ENCODE measurements at places on chromosomes 3 and 15.

- no peak for DNase-seq
Observed at GRCh38 chr15:60540002-60540651, 61.2 kb upstream of the ICE2 start.

DNA sequence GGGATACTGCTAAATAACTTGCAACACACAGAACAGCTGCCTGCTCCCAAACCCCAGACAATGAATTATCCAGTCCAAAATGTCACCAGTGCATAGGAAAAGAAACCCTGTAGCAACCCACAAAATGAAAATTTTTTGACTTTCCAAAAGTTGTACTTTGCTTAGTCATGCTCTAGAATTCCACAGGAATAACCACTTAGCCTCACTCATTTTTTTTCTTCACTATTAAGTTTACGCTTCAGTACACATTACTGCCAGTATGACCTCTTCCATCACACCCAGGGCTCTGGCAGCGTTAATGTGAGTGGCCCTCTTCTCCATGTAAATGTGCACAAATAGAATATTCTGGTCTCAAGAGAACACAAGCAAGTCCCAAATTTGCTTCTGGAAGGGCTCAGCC, 259.8 kb downstream of the MAGI1 start:
- no peak for DNase-seq

DNA sequence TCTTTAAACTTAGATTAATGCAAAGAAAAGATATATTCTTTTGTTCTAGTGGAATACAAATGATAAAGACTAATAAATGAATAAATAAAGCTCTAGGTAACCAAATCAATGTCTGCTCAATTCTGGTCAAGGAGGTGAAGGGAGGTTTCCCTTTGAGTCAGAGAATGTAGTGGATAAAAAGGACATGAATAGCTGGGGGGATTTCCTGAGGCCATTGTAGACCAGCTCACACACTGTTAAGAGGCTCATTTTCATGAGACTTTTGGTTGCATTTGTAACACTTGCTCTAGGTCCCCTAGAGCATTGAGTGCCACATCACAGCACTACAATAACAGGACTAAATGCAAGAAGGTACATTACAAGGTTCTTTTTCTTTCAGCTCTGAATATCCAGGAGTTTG, 170.7 kb downstream of the TIGIT start:
- no peak for DNase-seq

DNA sequence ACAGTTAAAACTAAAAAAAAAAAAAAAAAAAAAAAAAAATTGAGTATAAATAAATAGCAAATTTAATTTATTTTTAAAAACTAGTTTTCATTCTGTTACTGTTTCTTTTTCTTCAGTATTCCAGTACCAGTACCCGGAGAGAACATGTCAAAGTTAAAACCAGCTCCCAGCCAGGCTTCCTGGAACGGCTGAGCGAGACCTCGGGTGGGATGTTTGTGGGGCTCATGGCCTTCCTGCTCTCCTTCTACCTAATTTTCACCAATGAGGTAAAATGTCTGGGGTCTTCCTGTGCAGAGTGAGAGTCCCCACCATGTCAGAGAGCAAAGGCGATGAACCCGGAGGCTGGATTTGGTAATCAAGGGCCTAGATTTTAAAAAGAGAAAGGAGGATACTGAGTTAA, 4.4 kb downstream of the TMEM43 start:
- DNase-seq: no peak

- DNase-seq: no peak
Observed at GRCh38 chr3:55626279-55626665, 139.2 kb upstream of the WNT5A start.

- DNase-seq: no peak
Observed at GRCh38 chr3:111194048-111194447, 122.4 kb downstream of the NECTIN3 start.

DNA sequence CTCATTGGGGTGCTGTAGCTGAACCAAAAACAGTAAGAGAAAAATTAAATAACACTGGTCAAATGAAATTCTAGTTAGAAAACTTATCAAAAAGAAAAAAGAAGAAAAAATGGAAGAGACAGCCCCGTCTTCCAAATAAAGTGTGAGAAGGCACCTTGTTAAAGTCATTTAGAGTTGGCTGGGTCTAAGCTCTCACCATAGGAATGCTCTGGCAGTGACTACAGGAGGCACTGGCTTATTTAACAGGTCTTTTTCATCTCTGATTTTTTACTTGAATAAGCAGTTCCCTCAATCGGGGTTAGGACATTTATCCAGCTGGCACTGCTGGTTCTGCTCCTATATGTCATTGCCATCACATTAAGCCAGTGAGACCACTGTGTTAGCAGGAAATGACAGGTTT, 1.6 kb upstream of the ABI3BP start:
- DNase-seq: no peak

DNA sequence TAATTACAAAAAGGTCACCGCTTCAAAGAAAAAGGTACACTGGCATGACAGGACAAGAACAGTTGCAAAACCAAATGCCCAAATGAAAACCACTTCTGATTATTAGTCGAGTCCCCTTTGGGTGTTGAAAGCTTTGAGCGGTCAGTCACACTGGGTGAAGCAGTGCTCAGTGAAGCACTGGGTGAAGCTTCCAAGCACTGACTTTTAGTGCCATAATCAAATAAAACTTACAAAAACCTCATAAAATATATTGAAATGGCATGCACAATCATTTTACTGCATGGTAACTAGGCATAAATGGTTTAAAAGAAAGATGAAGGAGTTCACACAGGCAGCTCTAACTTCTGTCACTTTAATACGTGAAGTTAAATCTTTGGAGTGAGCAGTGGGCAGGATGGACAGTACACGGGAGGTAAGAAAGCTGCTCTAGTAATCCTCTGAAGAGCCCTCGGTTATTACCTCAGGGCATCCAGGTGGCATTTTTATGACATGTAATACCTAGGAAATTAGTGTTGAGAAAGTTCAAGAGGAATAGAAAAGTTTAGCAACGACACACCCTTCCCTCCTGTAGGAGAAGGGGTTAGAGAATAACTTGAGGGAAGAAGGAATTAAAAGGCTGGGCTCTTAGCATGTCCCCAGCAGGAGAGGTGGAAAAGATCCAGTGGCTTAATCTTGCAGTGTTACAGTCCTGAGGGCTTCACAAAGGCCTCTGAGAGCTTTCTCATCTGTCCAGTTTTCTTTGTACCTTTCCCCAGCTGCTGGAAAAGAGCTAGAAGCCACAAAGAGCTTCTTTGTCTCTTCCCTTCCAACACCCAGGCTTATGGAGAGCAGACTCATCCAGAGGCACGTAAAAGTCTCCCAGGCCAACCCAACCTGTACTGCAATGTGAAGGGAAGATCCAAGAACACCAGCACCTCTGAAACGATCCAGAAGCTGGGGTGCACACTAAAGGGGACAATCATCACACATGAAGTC, 64.9 kb upstream of the MYO5C start:
- no peak for DNase-seq

DNA sequence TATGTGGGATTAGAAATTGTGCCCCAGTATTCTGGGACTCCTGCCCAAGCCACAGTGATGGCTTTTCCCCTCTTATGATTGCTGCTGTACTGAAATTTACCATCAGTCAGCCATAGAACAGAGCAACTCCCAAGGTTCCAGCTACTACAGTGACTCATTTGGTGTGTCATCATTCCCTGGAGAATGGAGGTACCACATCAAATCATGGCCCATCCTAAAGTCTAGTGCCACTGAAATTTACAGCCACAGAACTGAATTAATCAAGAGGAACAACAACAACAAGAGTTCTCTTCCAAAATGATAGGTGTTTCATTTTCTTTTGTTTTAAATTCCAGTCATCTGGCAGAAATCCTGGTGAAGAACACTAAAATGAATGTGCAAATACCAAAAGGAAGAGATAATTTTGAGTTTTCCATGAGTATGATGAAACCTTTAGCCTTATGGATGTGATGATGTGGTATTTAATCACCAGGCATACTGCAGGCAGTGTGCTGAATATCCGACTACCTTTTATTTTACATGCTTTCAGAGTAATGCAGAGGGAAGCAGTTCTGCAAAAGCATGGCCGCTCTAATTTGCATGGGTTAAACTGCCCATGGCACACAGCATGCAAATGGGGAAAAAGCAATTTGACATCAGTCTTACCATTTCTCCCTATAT, 75.6 kb upstream of the SLC2A2 start:
- DNase-seq: peak; percentile 39

- no peak for DNase-seq
Observed at GRCh38 chr3:50246517-50246954, 10.5 kb downstream of the GNAI2 start.

DNA sequence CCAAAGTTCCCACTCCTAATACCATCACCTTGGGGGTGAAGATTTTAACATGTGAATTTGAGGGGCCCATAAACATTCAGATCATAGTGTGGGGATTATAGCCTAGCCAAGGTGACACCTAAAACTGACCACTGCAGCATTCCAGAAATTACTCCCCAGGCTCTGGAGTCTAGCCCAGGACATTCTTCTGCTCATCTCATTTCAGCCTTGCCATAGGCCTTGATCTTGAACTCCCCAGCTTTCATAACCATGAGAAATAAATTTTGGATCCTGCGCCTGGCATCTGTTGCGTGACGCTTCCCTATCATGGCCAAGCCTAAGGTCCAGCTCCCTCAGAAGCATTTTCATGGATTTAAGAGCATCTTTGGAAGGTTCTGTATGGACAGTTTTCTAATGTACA, 502.9 kb upstream of the THBS1 start:
- DNase-seq: no peak

- peak; percentile 89 for DNase-seq
Observed at GRCh38 chr3:10459954-10460754, 45.2 kb downstream of the ATP2B2 start.

GRCh38 chr15:29596266-29596665, 226.0 kb downstream of the TJP1 start:
- peak; percentile 19 for DNase-seq

GRCh38 chr3:119649761-119650160, 10.6 kb downstream of the POPDC2 start:
- DNase-seq: no peak

DNA sequence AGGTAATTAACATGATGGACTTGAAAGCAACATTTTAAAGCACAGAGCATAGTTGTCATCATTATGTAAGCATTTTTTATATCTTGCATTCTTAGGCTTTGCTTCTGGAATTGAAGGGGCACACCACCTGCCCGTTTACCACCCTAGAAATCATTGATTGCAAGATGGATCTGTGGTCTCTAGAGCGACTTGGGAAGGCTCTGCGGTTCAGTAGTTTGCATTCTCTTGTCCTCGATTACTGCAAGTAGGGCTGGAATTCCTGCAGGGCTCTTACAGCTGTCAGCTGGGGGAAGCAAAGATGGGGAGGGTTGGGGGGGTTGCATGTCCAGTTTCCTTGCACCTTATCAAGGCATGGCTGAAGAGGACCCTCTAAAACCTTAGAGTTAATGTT, 56.7 kb upstream of the RNF7 start:
- no peak for DNase-seq

GRCh38 chr15:66832664-66833063, 130.6 kb downstream of the SMAD6 start:
- no peak for DNase-seq

- no peak for DNase-seq
Observed at GRCh38 chr3:5891711-5892110, 704.2 kb downstream of the EDEM1 start.

DNA sequence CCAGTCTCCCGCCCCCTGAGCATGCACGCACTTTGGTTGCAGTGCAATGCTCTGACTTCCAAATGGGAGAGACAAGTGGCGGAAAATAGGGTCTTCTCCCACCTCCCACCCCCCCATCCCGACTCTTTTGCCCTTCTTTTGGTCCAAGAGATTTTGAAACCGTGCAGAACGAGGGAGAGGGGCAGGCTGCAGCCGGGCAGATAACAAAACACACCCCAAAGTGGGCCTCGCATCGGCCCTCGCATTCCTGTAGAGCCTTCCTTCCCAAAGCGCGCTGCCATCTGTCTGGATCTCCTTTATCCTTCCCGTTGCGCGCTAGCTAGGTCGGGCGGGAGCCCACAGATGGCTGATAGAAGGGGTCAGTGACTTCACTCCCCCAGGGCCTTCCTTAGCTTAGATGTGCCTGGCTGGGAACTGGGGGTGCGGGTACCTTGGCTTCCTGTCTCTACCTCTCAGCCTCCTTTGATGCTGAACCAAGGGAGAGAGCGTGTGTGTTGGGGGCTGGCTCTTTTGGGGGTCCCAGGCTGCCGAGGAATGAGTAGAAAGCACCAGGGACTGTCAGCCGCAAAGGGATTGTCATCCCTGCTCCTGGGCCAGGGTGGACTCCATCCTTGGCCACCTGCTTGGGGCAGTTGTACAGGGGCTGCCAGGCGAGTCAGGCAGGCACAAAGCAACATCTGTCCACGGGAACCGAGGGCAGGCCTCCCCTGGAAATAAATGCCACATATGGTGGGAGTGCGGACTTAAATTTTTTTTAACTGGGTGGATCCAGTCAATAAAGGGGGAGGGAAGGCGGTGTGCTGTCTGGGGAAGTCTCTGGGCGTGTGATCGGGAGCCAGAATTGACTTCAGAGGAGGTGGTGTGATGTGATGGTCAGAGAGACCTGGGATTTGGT, 1.8 kb downstream of the SMAD3 start:
- no peak for DNase-seq

- DNase-seq: no peak
Observed at GRCh38 chr15:101091080-101092017, 160.5 kb downstream of the CHSY1 start.

GRCh38 chr3:20072422-20072821, 32.2 kb downstream of the KAT2B start:
- no peak for DNase-seq

DNA sequence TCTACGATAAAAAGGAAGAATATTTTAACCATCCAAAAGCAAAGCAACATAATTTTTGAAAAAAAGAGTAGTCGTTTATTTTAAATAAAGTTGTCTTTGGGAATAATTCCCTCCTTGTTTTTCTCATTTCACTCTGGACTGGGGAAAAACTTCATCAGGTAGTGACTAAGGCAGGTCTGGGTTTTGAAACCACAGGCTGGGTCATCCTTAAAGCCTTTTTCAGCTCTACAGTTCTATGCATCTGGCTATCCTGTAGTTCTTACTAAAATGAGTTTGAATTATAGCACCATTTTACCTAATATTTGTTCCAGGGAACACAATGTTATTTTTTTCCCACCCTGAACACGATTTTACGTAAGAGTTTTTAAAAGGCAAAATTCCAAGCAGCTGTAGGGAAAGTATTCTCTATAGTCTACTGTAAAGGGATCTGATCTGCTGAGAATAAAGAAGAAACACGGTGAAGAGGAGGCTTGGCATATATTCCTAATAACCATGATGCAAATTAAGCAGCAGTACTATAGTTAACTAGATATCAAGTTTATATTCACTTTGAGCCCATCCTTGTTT, 107.7 kb downstream of the OSBPL10 start:
- no peak for DNase-seq

- peak; percentile 5 for DNase-seq
Observed at GRCh38 chr3:23495507-23495906, 292.4 kb downstream of the UBE2E2 start.

- no peak for DNase-seq
Observed at GRCh38 chr3:11199902-11200845, 45.9 kb downstream of the HRH1 start.

GRCh38 chr3:57003676-57004075, 56.8 kb upstream of the SPATA12 start:
- DNase-seq: no peak

GRCh38 chr3:119627461-119627860, 29.8 kb downstream of the PLA1A start:
- no peak for DNase-seq

- DNase-seq: no peak
Observed at GRCh38 chr3:19644405-19644804, 289.6 kb downstream of the EFHB start.
